ENCODE measurements at places on chromosomes 12 and 14.

DNA sequence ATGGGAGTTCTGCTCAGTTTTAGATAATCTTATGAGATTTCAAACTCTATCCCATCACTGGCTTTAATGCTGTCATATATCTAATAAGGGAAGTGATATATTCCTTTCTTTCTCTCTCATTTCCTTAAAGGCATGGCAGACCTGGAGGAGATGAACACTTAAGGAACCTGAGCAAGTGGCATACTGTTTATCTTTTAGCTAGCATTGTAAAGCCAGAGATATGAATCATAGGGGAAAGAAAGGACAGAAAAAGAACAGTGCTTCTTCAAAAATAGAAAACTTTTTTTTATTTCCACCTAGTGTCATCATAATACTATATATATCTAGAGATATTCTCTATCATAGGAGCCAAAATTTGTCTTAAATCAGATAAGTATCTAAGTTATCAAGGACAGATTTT is 68.3 kb upstream of the PSMA6 start:
- DNase-seq = no peak

DNA sequence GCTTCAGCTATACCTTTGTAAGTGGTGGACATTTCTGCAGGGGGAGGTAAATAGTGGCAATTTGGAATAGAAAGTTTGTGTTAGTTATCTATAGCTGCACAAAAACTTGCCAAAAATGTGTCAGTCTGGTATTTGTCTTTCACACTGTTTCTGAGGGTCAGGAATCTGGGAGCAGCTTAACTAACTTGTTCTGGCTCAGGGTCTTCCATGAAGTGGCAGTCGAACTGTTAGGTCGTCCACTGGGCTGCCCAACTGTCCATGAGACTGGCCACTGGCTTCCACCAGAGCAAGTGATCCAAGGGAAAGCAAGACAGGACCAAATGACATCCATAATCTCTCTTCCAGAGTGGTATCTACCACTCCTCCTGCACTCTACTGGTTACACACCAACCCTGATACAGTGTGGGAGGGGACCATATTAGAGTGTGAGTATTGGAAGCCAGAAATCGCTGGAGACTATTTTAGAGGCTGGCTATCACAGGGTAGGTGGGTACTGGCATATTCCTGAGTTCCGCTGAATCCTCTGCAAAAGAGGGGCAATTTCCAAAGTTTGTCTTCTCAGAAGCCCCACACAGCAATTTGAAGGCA is 60.9 kb downstream of the DYRK2 start:
- DNase-seq = no peak

- no peak for DNase-seq
These were observed 93.7 kb upstream of the USP15 start for GRCh38 chr12:62166525-62166924.

DNA sequence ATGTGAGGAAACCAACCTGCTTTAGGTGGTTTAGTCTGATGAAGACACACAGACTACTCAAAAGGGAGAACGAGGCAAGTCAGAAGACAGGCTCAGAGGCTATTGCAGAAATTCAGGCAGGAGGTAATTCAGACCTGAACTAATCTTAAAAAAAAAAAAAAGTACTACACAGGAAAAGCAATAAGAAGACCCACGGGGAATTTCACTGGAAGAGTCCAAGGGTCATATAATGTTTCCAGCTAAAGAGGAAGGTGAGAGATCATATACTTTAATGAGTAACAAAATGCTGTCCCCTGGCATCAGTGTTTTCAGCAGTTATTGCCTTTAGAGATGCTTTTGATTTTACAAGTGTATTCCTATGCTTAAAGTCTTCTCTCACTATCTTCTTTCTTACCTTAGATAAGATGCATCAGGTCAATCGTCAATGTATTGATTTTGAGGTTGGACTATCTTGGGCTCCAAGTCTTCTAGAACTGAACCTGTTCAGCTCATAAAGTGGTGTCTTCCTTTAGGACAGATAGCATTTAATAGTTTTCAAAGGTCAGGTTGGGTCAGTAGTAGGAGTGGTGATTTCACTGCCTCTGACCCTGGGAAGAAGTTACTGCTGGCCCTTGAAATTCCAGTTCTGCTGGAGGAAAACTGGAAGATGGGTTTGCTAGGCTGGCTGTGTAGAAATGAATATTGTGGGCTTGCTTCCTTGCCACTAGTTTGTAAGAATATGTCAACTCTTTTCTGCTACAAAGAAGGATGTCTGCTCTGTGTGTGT is 60.0 kb downstream of the FAR2 start:
- DNase-seq = no peak

GRCh38 chr14:23481979-23482822 is 12.7 kb downstream of the NGDN start:
- no peak for DNase-seq

- no peak for DNase-seq
These were observed 8.1 kb upstream of the BMAL2 start for GRCh38 chr12:27324530-27324929.

- no peak for DNase-seq
These were observed at the start of gene GPD1 for GRCh38 chr12:50103767-50104321. TSS of gene GPD1 (plus strand) at chr12:50104008. CDS start at chr12:50104051, 43 bp downstream.

DNA sequence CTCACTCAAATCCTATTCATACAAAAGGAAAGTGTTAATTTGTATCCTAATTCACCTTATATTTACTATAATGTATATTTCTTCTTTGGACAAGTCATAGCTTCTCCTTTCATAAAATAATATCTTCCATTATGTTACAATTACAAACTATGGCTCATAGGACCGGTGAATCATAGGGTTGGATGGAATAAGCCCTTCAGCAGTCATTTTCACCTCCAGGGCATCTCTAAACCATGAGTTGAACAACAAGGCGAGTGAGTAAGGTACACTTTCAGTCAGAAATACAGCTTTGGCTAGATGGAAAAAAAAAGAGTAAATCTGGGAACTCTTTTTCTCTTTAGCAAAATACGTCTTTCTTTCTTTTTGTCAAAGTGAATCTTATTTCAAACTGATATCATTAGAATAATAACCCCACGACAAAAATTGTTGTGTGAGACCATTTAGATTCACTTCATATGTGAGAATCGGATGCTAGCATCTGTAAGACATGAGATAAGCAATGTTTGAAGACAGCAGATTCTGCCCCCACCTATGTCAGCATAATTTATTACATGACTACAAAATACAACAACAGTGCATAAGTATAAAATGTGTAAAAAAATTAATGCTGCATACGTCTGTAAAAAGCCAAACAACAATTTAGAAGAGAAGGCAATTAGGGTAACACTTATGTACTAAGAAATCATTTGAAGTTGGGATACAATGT is 184.4 kb upstream of the SLC38A2 start:
- no peak for DNase-seq

DNA sequence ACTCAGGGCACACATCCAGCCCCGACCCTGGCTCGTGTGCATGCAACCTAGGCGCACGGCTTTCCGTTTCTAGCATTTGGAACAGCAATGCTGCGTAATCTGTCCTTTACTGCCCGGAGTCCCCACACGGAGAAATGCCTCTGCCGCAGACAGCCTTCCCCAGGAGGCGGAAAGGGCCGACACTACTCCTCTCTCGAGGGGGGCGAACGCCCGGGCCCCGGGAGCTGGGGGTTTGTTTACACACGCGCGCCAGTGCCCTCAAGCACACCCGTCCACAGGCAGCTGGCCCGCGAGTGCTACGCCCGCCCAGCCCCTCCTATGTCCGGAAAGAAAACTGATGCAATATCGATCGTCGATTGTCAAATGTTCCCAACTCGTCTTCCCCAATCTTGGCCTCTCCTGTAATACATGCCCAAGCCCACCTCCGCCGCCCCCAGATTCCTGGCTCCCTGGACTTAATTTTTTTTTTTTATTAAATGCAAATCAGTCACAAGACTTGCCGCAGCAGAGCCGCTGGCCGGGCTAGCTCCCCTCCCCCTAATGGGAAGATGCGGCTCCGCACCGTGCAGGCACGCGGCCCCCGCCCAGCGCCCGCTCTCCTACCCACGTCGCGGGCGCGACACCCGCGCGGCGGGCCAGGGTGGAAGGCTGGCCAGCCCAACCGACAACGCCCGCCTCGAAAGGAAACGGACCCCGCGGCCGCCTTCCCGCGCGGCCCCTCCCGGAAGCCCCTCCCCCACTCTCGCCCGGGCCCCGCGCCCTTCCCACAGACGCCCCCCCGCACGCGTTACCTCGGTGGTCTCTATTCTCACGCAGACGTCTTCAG is 642 bp downstream of the SLC38A2 start:
- peak; percentile 22 for DNase-seq

- DNase-seq = no peak
These were observed 162.6 kb upstream of the LRIG3 start for GRCh38 chr12:59082952-59083351.

- DNase-seq = no peak
These were observed 1038.3 kb downstream of the BCL11B start for GRCh38 chr14:98233656-98234055.

DNA sequence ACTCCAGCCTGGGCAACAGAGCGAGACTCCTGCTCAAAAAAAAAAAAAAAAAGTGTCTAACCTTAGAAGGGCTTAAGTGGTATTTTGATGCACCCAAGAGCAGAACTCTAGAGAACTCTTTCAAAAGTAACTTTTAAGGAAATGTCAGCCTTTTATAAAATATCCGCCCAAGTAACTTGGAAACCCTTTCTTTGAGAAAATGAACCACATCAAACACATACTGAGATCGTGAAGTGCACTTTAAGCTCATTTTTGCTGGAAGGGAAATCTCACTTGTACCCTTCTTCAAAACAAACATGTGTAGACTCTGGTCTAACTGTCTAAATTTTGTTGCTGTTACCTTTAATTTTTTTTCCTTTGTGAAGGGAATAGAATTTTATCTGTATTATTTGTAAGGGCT is 5.5 kb downstream of the C12orf56 start:
- DNase-seq = no peak

DNA sequence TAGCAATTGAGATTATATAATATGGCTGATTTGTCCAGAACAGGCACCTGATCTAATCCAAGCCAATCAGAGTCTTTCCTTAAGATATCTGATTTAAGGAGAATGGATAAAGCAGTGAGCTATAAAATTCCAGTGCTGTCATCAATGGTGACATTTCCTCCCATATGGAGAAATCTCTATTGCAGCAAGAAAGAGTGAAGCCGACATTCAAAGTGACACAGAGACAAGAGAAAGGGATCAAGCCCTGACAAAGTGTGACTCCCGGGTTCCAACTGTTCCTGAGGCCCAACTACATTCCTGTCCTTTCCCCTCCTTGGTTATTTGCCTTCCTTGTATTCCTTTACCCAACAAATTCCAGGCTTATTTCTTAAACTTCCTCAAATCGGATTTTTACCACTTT is 430.0 kb upstream of the SOX5 start:
- no peak for DNase-seq

- DNase-seq = no peak
These were observed at the start of gene SETD1B for GRCh38 chr12:121803861-121804416. TSS of gene SETD1B (plus strand) at chr12:121804009. CDS start at chr12:121804738, 729 bp downstream.

- DNase-seq = no peak
These were observed 309.2 kb downstream of the PAWR start for GRCh38 chr12:79381248-79382208.

DNA sequence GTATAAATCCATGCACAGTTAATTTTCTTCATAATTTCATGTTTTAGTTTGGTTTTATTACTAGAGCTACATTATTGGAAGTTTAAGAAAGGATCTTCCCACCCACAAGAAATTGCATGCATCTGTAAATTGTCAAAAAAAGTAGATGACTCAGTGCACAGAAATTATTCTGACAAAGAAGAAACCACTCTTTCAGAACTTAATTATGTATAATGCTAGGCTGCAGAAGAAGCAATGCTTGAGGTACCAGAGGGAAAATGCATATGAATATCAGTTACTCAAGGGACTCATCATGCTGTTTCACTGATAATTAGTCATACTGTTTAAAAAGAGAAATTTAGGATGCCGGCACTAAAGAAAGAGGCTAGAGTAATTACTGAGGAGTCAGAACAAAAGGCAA is 147.0 kb downstream of the SLC16A7 start:
- no peak for DNase-seq

GRCh38 chr12:44058366-44058765 is 222.5 kb downstream of the TMEM117 start:
- no peak for DNase-seq

- DNase-seq = no peak
These were observed 39.3 kb upstream of the FRMD6 start for GRCh38 chr14:51612449-51612848.

DNA sequence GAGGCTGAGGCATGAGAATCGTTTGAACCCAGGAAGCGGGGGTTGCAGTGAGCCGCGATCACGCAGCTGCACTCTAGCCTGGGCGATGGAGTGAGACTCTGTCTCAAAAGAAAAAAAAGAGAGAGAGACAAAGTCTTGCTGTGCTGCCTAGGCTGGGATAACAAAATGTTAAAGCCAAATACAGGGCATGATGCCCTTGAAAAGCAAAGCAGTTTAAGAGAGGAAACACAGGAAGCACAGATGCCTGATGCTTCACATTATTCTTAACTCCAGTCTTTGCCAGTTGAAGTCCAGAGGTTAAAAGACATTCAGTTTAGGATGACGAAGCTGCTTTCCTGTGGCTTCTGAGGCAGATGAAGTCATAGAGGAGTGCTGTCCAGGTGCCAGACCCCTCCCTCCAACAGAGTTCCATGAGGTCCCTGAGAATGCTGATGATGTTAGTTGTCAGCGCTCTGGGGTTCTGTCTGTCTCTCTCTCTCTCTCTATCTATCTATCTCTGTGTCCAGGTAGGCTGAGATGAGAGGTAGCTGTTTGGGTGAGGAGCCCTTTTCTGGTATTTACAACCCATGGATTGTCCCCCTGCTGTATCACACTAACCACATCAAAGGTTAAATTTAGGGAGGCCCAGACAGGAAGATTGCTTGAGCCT is 4.9 kb upstream of the MRPL52 start:
- DNase-seq = no peak

- DNase-seq = no peak
These were observed 78.8 kb upstream of the NEDD1 start for GRCh38 chr12:96828169-96828789.

DNA sequence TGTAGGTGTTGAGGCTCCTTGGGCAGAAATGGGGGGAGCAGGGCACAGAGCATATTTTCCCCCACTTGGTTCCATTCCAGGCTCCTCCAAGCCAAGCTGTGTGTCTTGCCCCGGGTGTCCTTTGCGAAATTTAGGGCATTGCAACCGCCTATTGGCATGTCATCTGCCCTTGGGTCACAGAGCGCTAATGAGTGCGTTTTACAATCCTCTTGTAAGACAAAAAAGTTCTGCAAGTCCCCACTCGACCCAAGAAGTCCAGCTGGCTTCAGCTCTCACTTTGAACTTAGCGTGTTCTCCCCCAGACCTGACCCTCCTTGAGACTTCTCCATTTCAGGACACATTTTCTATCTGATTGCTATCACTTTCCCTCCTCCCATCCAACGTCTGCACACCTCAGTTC is 6.1 kb upstream of the LRTM2 start:
- no peak for DNase-seq

DNA sequence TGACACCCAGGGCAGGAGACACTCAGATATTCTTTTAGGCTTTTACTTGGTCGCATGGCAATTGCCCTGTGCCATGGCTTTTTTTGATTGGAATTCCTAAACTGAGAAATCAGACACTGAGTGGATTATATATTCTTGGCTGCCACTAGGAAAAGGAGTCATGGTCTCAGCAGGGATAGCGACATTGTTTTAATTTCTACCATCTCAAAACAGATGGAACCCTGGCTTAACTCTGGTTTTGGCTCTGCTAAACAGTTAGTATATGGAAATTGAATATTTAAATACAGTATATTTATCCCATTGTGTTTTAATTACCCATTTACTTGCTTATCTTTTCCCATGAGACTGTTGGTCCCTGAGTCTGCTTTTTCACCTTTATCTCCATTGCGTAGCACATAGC is 84.0 kb downstream of the DACT1 start:
- no peak for DNase-seq
